ENCODE measurements at places on chromosomes 6 and 20.

DNA sequence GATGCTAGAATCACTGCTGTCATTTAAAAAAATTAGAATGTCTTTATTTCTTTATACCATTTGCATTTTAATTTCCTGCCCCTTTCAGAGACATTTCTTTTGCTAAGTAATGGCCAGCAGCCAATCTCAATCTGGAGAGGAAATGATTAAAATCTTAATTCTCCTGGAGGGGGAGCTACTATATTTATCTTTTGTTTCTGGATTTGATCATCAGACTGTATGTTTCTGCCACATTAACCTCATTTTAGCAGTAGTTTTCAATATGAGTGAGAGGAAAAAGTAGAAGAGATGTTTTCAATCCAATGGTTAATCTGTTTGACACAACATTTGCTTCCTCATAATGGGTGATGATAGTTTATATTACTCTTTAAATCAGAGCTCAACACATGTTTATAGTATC is 138.0 kb downstream of the FUT9 start:
- DNase-seq, result no peak

GRCh38 chr6:167485186-167485978 is 160.5 kb downstream of the TTLL2 start:
- no peak for DNase-seq

DNA sequence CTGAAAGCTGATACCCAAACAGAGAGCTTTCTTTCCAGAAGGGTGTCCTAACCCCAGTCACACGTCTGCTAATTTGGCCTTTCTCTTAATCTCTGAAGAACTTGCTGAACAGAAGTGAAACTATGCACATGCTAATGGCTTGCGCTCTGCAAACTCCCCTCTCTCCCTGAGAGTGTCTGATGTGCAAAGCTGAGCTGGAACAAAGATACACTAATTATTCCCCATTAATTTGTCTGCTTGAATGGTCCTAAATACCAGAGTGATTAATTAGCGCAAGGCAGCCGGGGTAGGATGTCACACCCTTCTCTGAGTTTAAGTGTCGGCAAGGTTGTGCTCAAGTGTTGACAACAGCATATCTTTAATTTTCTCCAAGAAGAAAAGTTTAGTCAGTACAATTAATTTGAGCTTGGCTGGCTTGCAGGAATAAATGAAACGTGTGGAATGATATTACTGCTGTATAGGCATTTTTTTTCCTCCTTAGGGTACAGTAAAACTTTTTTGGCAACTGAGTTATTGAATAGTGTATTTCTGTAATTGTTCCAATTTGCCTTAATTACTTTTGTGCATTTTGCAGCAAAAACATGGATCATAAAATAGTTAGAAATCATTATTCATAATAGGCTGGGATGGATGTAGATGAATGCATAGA is 715.9 kb upstream of the POU3F2 start:
- no peak for DNase-seq

DNA sequence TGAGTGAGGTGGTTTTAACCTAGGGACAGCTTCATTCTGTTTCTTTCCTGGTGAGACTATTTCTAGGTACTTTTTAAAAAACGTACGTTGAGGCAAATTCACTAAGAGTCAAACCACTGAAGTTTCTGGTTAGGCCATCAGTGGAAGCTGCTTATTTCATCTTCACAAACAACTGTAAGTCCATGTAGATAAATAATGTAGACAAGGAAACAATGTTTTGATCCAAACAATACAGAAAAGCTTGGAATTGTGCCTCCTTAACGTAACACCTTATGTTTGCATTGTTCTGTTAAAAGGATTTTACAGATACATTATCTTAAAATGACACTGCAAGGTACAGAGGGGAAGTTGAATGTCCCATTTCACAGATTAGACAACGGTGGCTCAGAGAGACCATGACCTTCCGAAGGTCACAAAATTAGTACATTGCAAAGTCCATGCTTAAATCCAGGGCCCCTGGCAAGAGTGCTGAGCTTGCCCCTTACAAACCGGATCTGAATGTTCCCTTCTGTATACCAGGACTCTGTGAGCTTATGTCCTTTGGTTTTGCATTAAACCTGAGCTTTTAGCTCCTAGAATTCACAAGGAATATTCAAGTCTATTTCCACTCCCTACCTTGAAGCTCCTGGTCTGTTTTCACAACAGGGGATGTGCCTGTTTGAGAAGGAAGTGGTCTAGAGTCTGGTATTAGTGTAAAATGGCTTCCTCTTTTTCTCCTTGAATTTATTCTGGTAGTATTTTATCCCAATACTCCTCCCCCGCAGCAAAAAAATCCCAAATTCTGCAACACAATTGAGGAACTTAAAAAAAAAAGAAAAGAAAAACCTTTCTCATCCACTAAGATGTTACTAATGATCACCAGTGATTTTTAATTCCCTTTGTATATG is 28.9 kb upstream of the ZNF217 start:
- no peak for DNase-seq

GRCh38 chr20:61621035-61621730 is 369.1 kb downstream of the CDH4 start:
- DNase-seq, result no peak

All from activated naive CD8-positive, alpha-beta T cell treated with anti-CD3 and anti-CD28 coated beads, Interleukin-2, amount 50 U/mL, for 16 hours (primary cell).